ENCODE measurements at places on chromosomes 1 and 21. TPM values are rescaled to one million over a fixed set of nuclear protein-coding genes. Genes with fewer than 3 reads are reported as not detected.

- DNase-seq: no peak
Measured at GRCh38 chr1:6424619-6425593, at the start of gene ESPN. ESPN (plus strand) TSS chr1:6424776; CDS start chr1:6424956, 180 bp downstream.

GRCh38 chr1:248404024-248404423 lies 1.2 kb downstream of the OR2T1 start:
- no peak for DNase-seq

DNA sequence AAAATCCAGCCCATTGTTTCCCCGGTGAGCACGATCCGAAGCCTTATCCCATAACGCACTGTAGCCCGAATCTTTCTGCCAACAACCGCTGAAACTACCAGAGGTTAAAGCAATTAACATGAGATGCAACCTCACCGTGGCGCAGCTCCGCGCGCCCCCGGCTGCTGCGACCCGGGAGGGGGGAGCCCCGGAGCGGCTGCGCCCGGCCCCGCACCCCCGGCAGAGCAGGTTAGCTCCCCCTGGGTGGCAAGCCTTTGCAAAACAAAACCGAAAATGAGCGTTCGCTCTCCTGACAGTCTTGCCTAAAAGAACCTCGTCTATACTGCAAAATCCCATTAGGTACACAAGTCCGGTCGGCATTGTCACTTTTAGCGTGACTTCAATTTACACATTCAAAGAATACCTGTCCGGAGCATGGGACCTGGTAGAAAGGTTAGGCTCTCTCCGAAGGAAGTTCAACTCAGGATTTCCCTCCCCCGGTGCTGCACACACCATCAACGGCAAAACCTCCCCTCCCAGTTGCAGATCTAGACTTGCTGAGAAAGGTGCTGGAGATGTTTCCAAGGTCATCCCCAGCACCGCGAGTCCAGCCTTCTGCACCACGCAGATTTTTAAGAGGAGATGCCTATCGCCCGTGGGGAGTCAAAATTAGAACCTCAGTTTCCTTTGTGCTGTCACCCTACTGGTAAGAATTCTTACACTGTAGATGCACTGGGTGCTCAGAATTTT lies 107.5 kb downstream of the ZNF281 start:
- DNase-seq: peak; percentile 65

- no peak for DNase-seq
Measured at GRCh38 chr21:34836933-34837505, 168.2 kb downstream of the CLIC6 start.

COL8A2 gene
- 1.7 TPM for total RNA-seq

DNA sequence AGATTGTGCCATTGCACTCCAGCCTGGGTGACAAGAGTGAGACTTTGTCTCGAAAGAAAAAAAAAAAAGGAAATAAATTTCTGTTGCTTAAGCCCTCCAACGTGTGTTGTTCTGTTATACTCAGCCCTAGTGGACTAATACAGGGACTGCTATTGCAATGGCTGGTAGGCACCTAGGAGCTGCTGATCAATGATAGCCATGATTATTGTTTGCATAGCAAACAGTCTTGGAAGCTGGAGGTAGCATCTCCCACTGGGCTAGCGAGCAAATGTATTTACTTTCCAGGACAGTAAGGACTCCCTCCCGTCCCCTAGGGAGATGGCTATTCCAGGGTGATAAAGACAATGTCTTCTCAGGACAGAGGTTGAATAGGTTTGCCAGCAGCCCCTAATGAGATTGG lies 13.5 kb upstream of the TNFRSF8 start:
- no peak for DNase-seq

NR5A2 gene
- 0.10 TPM for total RNA-seq

CELA3B gene
- total RNA-seq: not detected

DNA sequence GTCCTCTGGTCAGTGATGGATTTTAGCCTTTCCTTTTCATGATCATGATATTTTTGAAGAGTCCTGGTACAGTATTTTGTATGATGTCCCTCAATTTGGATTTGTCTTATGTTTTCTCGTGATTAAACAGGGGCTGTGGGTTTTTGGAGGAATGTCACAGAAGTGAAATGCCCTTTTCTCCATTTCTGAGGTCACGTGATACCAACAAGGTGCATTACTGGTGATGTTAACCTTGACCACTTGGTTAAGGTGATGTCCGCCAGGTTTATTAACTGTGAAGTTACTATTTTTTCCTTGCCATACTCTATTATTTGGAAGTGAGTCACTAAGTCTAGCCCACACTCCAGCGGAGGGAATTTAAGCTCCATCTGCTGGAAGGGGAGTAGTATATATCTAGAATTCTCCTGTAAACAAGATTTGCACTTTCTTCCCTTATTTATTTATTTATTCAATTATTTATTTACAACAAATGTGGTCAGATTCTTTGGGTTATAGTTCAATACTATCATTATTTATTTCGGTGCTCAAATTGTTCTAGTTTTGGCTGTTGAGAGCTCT lies 123.4 kb downstream of the HIVEP3 start:
- peak; percentile 70 for DNase-seq
